Activated T-cell treated with anti-CD3 and anti-CD28 coated beads, Interleukin-2, amount 50 U/mL, for 4 hours (primary cell): ENCODE measurements at places on chromosomes 11 and 22. TPM values are rescaled to one million over a fixed set of nuclear protein-coding genes. Genes with fewer than 3 reads are reported as not detected.
A peak's percentile ranks its signal among the peaks of the same experiment; 100 is the strongest.

- no peak for DNase-seq
Observed at GRCh38 chr22:46678003-46678657, 57.9 kb downstream of the GRAMD4 start.

DNA sequence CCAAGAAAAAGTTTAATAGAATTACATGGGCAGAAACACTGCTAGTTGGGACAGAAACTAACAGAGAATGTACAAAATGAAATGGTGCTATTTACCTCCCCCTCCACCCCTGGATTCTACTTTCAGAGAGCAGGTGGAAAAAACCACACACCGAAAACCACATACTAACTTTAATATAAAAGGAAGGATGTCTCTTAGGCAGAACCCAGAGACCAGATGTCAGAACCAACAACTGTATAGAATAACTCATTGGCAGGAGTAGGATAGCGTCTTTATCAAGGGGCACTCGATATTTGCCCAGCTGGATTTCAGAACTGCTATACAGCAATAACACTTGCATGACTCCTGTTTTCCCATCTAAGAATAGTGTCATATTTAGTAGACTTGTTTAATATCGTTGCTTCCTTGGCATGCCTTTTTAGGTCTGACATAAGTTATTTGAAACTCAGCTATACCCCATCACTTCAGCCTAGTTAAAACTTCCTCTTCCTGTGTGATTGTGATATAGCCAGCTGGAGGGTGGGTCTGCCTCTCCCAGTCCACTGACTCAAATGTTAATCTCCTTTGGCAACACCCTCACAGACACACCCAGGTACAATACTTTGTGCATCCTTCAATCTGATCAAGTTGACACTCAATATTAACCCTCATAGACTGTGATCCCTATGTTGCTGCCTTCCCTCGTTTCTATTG lies 1.2 kb downstream of the SLC22A25 start:
- no peak for DNase-seq

DNA sequence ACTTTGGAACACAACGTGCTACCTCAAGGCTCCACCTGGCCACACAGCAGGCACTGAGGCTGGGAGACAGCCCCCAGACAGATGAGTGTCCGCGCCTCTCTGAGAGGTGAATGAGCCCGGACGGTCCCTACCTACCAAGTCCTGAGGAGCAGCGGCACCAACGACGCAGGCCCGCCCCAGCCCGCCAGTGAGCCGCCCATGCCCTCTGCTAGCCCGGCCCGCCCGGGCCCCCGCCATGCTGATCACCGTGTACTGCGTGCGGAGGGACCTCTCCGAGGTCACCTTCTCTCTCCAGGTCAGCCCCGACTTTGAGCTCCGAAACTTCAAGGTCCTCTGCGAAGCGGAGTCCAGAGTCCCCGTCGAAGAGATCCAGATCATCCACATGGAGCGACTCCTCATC lies at the start of gene DDI1:
Gene DDI1 (plus strand): TSS at position 53 of the 400 bp plus-strand sequence. CDS start 183 bp downstream, at position 236.
- no peak for DNase-seq

GRCh38 chr11:47995360-47995769 lies 15.0 kb downstream of the PTPRJ start:
- DNase-seq, result no peak

GRCh38 chr11:19728436-19728835 lies 15.8 kb downstream of the NAV2 start:
- DNase-seq, result no peak

DNA sequence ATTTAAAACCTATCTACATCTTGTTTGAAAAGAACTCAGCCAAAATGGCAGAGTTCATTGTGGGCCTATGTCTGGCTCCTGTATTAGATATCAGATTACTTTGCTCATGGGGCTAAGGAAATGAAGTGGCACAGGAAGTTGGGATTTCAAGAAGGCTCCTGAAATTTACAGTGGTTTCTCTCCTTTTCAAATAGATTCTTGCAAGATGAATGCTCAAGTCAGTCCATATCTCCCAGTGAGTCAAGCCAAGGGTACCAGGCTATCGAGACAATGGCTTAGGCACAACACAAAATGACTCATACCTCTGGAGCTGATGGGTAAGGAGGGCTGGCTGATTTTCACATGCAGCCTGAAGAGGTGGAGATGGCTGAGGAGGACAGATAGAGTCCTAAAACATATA lies 24.1 kb upstream of the APOA1 start:
- DNase-seq, result no peak

- DNase-seq, result no peak
Observed at GRCh38 chr11:57458060-57458409, 2.3 kb upstream of the RTN4RL2 start.

- no peak for DNase-seq
Observed at GRCh38 chr11:122439866-122440810, 215.4 kb upstream of the UBASH3B start.

GRCh38 chr22:30405731-30406130 lies 8.9 kb downstream of the SEC14L2 start:
- no peak for DNase-seq

DNA sequence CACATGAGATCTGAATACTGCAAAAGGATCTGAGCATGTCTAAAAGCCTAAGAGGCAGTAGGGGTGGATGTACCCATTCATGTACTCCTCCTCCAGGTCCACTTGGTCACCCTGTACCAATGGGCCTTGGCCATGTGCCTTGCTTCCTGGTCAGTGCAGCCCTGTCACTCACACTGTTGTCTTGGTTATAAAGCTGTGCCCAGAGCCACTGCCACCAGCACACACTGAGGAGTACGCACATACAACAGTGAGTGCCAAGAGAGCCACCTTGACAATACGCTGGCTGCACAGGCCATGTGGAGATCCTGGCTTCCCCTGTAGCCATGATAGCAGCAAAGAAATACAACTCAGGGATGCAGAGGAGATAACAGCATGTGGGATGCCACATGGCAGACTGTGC lies 96.4 kb upstream of the LDLRAD3 start:
- no peak for DNase-seq

DNA sequence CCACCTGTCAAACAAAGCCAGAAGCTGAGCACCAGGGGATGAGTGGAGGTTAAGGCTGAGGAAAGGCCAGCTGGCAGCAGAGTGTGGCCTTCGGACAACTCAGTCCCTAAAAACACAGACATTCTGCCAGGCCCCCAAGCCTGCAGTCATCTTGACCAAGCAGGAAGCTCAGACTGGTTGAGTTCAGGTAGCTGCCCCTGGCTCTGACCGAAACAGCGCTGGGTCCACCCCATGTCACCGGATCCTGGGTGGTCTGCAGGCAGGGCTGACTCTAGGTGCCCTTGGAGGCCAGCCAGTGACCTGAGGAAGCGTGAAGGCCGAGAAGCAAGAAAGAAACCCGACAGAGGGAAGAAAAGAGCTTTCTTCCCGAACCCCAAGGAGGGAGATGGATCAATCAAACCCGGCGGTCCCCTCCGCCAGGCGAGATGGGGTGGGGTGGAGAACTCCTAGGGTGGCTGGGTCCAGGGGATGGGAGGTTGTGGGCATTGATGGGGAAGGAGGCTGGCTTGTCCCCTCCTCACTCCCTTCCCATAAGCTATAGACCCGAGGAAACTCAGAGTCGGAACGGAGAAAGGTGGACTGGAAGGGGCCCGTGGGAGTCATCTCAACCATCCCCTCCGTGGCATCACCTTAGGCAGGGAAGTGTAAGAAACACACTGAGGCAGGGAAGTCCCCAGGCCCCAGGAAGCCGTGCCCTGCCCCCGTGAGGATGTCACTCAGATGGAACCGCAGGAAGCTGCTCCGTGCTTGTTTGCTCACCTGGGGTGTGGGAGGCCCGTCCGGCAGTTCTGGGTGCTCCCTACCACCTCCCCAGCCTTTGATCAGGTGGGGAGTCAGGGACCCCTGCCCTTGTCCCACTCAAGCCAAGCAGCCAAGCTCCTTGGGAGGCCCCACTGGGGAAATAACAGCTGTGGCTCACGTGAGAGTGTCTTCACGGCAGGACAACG lies 11.7 kb downstream of the CXCR5 start:
- peak; percentile 66 for DNase-seq

DNA sequence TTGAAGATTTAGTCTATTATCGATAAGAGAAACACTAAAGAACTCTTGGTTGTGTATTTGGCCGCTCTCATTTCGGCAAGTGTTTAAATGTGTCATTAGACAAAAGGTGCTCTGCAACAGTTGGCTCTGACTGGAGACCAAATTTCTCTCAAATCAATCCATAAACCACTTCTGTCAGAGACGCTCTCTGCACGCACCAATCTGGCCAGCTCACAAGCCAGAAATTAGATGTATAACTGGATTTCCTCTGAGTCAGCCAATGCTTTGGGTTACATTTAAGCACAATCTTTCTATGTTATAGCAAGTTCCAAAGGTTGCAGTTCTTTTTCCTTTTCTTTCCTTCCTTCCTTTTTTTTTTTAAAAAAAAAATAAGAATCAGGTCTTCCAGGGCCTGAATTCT lies 17.6 kb upstream of the PARVA start:
- DNase-seq, result no peak

GRCh38 chr11:118834427-118835028 lies 43.6 kb upstream of the DDX6 start:
- DNase-seq, result no peak

DNA sequence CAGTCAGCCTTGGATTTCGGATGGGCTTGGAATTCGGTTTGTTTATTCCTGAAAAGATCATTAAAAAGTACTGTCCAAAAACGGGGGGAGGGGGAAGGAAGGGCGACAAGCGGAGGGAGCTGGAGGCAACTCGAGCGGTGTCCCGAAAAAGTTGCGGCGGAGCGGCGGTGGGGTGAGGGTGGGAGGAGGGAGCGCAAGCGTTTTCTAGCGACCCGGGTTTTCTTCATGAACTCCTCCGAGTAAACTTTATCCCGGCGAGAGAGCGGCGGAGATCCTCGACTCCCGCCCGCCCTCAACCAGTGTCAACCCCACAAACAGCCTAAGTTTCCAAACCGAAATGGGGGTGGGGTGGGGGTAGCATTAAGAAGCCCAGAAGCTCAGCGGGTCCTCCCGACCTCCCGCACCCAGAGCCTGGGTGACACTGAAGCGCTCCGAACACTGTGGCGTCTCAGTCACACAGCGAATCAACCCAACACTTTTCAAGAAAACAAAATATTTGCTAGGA lies 133.0 kb upstream of the C11orf58 start:
- DNase-seq, result no peak

- DNase-seq, result no peak
Observed at GRCh38 chr11:31246451-31247165, 122.9 kb downstream of the DCDC1 start.

- no peak for DNase-seq
Observed at GRCh38 chr11:118876286-118876685, 7.4 kb upstream of the CXCR5 start.

- DNase-seq, result no peak
Observed at GRCh38 chr11:130146796-130147195, 12.8 kb upstream of the ST14 start.

DNA sequence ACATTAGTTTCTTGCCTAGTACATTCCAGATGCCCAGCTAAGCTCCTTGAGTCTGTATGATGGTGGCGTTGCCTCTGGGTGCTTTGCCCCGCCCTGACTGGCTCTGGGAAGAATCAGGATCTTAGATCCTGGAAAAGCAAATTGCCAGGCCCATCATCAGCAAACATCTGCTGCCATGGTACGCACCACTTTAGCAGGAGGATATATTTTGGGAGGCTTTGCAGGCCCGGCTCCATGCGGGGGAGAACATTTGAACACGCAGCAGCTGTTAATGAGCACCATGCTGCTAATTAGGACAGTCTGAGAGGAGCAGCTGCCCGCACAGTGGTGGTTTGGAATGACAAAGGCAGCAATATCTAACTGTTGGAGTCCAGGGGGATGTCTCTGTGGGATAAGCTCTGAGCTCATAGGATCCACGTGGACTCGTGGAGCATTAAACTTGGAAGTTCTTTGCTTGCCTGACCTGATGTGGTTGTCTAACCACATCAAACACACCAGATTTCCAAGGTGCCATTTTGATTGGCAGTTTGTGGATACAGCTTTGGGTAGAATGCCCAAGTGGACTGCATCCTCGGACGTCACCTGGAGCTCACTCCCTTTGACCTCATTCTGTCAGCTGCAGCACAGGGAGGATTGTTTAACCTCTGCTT lies 217.0 kb upstream of the ZBED5 start:
- no peak for DNase-seq

GRCh38 chr11:131672191-131672590 lies 301.8 kb downstream of the NTM start:
- no peak for DNase-seq

DNA sequence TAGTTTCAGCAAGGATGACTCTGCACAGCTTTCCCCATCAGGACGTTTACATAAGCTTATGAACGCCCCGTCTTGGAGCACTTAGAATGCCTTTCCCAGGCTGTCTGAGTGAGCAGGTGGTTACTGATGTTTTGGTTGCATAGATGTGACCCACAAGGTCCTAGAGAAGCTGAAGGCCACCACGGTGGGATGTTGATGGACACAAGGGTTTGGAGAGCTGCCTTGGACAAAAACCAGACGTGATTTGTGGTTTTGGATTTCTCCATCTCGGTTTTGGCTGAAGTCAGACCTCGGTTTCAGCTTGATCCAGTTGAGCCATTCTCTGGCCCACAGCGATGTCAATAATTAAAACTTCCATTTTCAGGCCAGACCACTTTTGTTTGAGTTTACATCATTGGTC lies 151.9 kb downstream of the LDLRAD3 start:
- DNase-seq, result no peak

- no peak for DNase-seq
Observed at GRCh38 chr11:16902182-16902581, 112.0 kb downstream of the PLEKHA7 start.

DNA sequence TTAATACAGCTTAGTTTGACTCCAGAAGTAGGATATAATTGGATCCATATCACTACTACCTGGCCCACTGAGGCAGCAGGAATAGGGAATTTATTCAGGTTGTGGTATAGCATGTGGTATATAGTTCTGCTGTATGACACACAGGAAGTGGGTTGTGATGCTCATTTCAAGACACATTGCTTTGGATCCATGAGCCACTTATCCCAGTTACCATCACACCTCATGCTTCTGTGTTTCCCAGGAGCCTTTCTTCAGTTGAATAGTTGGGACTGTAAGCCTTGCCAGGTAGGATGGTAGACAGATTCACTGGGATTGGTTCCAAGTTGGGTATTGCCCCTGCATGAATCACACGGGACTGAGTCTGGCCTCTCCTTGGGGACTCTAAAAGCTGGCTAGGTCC lies 9.9 kb upstream of the SLC37A2 start:
- DNase-seq, result no peak

Gene NRXN2
- total RNA-seq, result 0.16 TPM

Gene RTN4R
- total RNA-seq, result 1.4 TPM

Gene ELF5
- total RNA-seq, result not detected

Gene FOSL1
- 76.9 TPM for total RNA-seq

Gene NXPE2
- total RNA-seq, result not detected

Gene SF3A1
- 335 TPM for total RNA-seq

Gene TCN1
- total RNA-seq, result not detected

Gene FAM111A
- total RNA-seq, result 12.6 TPM

Gene KRTAP5-10
- total RNA-seq, result not detected

Gene DDI1
- total RNA-seq, result not detected

Gene MS4A3
- not detected for total RNA-seq

Gene GGTLC2
- total RNA-seq, result not detected

Gene PYGM
- total RNA-seq, result 1.7 TPM
